HTR-8/SVneo (cell line): ENCODE measurements at places on chromosomes 3 and 15.

DNA sequence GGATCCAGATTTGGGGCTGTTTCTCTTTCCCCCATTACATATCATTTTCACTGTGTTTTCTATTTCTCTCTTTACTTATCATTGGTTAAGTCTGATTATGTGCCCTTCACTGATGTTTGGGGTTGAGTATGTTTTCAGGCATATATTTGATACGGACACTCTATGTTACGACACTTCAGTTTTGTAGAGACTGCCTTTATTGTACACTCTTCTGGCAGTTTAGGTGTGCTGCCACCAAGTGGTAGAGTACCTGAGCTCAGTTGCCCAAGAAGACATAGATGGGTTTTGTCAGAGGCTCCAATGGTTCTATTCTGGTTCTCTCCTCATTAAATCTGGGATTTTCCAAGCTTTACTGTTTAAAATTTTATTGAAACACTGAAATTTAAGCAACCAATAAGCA, 255.0 kb upstream of the ROPN1 start:
- no peak for DNase-seq

DNA sequence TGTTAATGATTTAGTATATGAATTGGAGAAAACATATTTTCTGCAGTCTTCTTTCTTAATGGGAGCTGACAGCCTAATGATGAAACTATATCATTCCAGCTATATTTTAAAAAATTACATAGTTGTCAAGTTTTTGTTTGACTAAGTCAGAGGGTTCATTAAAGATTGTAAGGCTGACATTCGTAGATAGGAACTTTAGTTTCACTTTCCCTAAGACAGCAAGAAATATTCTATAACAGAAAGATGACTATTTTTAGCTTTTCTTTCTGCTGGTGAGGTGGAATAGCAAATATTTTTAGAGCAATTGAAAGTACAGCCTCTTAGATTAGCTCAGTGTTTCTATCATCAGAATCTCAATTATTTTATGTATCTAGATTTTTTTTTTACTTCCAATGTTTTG, 60.2 kb downstream of the PIAS1 start:
- no peak for DNase-seq

- peak; percentile 5 for DNase-seq
Observed at GRCh38 chr15:96736384-96736783, 405.9 kb downstream of the NR2F2 start.

DNA sequence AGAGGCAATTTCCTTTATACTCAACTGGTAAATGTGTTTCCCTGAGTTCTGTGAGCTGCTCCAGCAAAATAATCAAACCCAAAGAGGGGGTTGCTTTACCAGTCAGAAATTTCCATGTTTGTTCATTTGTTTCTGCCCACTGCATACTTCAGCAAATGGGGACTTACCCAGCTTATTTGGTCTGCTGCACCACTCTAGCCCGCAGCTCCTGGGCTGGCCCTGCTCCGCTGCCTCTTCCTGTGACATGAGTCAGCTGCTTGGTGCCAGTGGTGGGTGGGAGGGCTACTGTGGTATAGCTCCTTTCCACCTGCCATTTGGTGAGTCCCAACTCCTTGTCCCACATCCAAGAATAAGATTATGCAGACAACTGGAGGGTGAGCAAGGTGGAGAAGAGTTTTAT, 644.2 kb downstream of the MCTP2 start:
- no peak for DNase-seq

- no peak for DNase-seq
Observed at GRCh38 chr15:27410996-27411605, 440.1 kb downstream of the GABRG3 start.
